Dermis blood vessel endothelial cell (primary cell): ENCODE measurements at places on chromosomes 16 and 17.
A peak's percentile ranks its signal among the peaks of the same experiment; 100 is the strongest.

GRCh38 chr17:72104164-72104862 lies 16.5 kb upstream of the SOX9 start:
- no peak for DNase-seq

DNA sequence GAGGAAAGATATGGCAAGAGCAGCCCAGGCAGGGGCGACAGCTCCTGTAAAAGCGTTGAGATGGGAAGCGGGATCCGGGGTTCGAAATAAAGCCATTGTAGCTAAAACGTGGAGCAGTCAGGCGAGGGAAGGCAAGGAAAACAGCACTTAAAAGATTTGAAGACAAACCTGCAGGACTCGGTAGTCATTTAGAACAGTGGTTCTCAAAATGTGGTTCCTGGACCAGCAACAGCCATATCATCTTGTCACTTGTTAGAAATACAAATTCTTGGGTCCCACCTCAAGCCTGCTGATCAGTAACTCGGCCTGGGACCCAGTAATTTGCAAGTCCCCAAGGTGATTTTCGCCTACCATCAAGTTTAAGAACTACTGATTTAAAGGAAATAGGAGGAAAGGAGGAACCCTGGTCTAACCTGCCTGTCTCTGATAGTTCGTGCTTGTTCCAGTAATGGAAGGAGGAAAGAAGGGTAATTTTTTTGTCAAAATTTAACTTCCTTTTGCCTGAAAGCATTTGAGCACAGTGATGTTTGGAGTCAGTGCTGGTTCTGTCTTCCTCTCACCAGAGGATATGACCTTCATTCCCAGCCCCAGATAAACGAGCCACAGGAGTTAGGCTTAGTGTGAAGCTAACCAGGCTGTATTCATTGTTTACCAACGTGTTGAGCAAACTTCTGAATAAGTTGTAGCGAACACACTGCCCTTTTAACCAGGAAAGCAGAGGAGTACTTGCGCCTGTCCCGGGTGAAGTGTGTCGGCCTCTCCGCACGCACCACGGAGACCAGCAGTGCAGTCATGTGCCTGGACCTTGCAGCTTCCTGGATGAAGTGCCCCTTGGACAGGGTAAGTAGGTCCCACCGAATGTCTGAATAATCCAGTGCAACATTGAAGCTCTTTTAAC lies 1.1 kb downstream of the ORC6 start:
- peak; percentile 57 for DNase-seq

DNA sequence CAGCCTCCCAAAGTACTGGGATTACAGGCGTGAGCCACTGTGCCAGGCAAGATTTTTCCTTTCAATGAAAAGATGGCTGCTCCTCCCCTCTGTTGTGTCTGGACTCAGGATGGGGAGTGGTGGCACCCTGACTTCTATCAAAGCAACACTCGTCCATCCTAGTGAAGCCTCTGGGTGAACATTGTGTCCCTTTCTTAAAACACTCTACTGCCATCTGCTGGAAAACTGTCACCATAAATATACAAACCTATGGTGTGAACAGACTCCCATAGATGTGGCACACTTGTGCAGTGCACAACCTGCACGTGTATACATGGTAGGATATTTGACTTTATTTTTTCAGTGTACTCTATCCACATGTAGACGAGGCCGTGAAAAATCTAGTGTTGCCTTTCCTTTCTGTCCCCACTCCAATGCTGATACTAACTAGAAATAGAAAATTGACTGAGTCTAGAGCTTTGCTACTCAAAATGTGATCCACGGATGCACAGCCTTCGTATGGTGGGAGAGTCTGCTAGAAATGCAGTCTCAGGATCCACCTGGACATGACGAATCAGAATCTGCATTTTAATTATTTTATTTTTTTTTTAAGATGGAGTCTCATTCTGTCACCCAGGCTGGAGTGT lies 55.9 kb upstream of the PLCG2 start:
- DNase-seq, result peak; percentile 95

DNA sequence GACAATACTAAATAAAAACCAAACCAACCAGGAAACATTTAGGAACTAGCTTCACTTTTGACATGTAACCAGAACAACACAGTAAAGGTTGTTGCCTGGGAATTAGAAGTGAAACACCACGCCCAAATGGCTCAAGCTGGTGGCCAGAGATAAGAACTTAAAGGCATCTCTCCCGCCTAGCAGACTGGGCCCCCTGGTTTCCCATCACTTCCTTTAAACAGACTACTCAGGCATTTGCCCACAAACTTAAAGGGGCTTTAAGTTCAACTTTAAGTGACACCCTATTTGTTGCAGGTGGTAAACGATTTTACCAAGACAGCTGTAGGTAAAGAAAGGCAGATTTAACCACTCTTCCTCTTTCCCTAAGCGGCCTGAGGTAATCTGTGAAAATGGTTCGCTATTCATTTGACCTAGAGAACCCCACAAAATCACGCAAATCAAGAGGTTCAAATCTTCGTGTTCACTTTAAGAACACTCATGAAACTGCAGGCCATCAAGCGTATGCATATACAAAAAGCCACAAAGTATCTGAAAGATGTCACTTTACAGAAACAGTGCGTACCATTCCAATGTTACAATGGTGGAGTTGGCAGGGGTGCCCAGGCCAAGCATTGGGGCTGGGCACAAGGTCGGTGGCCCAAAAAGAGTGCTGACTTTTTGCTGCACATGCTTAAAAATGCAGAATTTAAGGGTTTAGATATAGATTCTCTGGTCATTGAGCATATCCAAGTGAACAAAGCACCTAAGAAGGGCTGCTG lies 40.8 kb upstream of the BPTF start:
- peak; percentile 26 for DNase-seq

- no peak for DNase-seq
Observed at GRCh38 chr16:82181461-82182185, 11.6 kb upstream of the MPHOSPH6 start.

GRCh38 chr16:29315916-29316517 lies 90.5 kb downstream of the NPIPB11 start:
- peak; percentile 22 for DNase-seq

- no peak for DNase-seq
Observed at GRCh38 chr17:71983828-71984227, 137.0 kb upstream of the SOX9 start.

GRCh38 chr17:78665387-78665951 lies 88.3 kb upstream of the DNAH17 start:
- DNase-seq, result no peak

DNA sequence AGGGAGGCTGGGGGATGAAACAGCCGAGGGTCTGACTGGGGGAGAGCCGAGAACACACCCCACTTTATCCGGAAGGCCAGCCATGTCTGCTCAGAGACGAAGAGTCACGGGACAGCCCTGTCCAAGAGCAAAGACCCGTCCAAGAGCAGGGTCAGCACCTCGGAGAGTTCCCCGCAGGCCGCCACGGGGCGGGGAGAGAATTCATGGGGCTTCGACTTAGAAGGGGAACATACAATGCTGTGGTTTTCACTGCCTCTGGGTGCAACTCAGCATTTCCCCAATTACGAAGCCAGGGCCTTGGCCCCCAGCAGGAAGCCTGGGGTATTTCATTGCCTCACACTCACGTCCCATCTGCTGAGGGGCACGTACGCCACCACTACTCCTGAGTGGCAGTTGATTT lies 59.3 kb downstream of the JPH3 start:
- DNase-seq, result peak; percentile 68

GRCh38 chr17:42969001-42969581 lies 4.8 kb upstream of the AARSD1 start:
- DNase-seq, result no peak

GRCh38 chr17:32525122-32525521 lies 38.3 kb downstream of the CDK5R1 start:
- no peak for DNase-seq

GRCh38 chr17:18229771-18230170 lies 4.3 kb downstream of the LLGL1 start:
- DNase-seq, result no peak

GRCh38 chr16:81817296-81817695 lies 38.2 kb downstream of the PLCG2 start:
- no peak for DNase-seq

DNA sequence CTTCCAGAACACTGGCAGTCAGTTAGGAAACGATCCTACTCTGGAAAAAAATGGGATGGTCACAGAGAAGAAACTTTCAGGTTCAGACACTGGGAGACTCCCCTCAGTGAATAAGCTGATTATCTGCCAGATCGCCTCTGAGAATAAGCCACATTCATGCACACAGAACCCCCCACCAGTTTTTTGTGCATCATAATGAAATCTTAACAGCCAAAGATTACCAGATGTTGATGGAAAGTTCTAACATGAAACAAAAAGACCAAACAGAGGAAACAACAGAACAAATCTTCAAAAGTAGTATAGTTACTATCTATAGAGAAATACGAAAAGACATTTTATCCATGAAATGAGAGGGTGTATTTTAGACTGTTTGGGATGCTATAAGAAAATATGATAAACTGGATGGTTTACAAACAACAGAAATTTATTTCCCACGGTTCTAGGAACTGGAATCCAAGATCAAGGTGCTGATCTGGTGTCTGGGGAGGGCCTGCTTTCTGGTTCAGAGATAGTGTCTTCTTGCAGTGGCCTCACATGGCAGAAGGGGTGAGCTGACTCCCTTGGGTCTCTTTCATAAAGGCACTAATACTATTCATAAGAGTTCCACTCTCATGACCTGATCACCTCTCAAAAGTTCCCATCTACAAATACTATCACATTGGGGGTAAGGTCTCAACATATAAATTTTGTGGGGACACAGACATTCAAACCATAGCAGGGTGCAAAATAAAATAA lies 8.0 kb upstream of the AMZ2 start:
- DNase-seq, result no peak
